ENCODE measurements at places on chromosomes 2 and 18.

DNA sequence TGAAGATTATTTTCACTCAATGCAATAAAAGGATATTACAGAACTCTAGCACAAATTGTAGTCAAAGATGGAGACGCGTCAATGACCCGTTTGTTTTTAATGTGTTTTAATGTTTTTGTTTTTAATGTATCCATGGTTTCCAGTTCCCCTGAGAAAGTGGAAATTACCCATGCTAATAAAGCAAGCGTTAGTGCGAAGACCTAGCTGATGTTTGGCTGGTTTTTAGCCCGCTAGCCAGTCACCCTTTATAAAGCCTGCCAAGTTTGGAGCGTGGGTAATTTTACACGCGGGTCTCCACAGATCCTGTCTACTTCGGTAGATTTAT, 430 bp upstream of the CHMP1B start:
- no peak for DNase-seq

- DNase-seq, result no peak
Measured at GRCh38 chr18:5451150-5451549, 92.6 kb downstream of the EPB41L3 start.

DNA sequence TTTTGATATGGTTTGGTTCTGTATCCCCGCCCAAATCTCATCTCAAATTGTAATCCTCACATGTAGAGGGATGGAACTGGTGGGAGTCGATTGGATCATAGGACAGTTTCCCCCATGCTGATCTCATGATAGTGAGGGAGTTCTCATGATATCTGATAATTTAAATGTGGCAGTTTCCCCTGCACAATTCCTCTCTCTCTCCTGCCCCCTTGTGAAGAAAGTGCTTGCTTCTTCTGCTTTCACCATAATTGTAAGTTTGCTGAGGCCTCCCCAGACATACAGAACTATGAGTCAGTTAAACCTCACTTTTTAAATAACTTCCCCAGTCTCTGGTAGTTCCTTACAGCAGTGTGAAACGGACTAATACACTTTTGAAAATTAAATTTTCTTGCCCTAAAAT, 12.3 kb upstream of the KCNJ3 start:
- no peak for DNase-seq

- DNase-seq, result no peak
Measured at GRCh38 chr2:174330945-174331594, 3.7 kb upstream of the SP9 start.

DNA sequence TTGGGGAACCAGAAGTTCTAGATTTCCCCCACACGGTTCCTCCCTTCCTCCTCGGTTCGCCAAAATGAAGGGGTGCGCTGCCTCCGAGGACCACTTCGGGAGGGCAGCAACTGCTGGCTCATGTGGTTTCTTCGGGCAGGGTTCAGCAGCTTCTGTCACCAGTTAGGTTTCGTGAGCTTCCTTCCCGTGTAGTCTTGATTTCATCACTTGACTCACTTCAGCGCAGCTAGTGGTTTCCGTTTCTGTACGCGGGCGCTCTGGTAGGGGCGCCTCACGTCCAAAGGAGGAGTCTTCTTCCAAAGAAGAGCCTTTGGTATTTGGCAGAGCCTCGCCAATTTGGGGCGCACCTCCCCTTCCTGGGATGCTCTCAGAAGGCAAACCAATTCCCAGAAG, 485 bp upstream of the GALNT3 start:
- peak; percentile 13 for DNase-seq

DNA sequence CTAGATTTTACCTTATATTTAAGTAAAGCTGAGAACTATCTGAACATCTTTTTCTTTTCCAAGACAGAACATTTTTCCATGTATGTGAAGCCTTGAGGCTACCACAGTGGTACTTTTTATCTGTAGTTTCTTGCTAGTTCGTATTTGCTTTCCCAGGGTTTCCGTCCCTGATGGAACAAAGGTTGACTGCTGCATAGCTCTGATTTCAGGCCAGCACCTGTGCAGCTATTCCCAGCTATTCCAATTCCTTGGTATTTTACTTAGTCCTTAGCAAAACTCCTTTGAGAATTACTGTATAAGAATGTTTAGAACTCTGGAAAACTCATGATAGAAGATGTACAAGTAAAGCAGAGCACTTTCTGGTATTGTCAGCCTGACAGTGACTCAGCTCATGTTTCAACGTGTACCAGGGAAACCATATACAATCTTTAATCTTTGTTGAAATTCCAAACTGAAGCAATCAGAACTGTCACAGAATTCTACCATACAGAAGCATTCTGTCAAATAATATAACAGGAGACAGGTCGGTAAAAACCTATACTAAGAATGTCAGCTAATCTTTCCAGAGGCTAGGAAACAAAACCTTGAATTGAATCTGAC, 162.2 kb downstream of the PKP4 start:
- no peak for DNase-seq

DNA sequence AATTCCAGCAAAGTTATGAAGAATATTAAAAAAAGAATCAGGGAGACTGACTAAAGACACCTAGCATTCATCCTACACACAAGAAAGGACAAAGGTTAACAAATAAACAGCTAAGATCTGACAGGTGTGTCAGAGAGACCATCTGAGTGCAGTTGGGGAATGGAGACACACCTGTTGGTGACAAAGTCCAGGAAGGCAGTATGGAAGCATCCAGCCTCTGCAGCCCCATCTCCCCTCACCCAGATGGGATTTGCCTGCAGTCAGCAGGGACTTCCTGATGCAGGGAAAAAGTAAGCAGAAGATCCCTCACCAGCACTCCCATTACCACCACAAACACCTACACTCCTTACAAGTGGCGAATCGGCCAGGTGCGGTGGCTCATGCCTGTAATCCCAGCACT, 37.9 kb downstream of the USP34 start:
- DNase-seq, result no peak

DNA sequence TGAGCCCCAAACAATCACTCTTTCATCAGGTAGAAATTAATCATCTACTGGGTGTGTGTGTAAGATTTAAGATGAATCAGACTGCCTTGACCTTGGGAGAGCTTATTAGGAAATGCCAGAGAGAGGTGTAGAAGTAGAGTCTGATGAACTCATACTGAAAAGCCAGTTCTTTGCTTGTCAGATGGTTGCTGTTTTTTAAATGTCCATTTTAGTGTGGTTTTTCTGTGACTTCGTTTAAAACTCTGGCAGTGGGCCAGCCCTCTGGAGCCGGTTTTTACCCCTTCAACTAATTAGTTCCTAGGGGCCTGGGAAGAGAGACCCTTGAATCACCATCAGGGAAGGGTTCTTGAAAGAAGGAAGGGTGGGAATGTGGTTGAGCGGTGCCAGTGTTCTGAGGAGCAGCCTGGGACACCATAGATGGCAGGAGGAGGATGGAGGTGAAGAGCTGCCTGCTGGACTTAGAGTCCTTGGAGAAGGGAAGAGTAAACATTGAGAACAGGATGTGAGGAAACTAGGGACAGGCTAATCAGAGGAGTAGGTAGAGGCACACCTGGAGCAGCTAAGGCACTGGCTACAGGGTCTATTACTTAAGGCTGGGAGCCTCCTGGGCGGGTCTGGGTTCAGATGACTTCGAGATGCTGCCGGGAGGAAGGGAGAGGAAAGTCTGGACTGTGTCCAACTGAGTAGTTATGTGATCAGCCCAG, 66.1 kb downstream of the LRRFIP1 start:
- DNase-seq, result no peak

GRCh38 chr2:100205174-100205573, 62.8 kb upstream of the AFF3 start:
- no peak for DNase-seq

- no peak for DNase-seq
Measured at GRCh38 chr2:20596193-20596972, 54.5 kb downstream of the HS1BP3 start.

DNA sequence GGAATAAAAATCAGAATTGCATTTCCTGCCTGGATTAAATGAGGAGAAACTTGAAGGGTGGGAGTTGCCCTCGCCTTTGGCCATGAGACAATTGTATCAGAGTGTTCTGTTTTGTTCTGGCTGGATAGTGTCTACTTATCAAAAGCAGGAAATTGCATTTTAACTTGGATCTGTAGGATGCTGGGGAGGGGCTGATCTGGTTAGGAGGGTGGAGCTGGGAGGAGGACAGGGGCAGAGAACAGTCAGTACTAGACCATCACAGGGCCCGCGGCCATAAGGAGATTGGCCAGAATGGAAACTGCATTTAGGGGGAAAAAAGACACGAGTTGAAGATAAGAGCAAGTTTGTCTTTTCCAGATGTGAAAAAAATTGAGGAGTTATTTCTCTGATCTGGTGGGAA, 199.1 kb upstream of the POU3F3 start:
- DNase-seq, result no peak

DNA sequence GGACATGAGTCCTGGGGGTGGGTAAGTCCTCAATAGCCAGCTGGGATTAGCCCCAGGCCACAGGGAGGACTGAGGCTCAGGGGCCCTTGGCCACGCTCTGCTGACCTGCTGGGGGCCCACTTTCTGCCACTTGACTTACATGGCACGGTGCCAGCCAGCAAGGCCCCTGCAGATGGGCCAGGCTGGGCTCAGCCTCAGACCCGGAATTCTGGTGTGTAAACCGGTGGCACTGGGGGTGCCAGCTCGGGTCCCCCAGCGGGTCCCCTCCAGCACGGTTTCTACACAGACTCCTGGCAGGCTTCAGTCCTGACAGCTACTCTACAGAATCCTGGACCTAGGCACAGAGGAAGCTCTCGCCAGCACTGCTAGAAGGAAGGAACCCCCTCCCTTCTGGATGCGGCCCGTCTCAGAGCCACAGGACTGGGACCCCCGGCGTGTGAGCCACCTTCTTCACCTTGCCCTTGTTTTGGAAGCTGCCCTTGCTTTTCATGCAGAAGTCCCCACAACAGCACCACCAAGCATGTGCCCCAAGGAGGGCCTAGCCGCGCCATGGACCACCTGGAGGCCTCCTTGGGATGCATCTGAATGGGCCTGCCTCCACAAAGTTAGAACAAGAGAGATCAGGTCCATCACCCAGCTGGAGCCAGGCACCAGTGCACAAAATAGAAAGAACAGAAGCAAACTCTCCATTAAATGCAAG, 8.0 kb downstream of the HDAC4 start:
- DNase-seq, result no peak

- no peak for DNase-seq
Measured at GRCh38 chr18:27839141-27839540, 337.8 kb downstream of the CDH2 start.

DNA sequence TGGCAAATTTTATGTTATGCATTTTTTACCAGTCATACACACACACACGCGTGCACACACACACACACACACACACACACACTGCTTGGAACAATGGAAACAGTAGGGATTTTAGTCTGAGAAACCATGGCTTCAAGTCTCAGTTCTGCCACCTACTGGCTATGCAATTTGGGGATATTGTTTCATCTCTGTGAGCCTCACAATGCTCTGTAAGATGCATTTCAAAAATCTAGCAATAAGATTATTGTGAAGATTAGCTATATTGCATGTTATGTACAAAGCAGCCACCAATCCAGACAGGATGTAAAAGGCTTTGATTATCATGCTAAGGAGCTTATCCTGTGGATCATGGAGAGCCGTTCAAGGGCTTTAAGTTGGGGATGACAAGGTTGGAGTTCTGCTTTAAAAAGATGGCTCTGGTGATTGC, 401.4 kb downstream of the NBAS start:
- DNase-seq, result no peak

- no peak for DNase-seq
Measured at GRCh38 chr2:23498943-23499342, 114.0 kb downstream of the KLHL29 start.

DNA sequence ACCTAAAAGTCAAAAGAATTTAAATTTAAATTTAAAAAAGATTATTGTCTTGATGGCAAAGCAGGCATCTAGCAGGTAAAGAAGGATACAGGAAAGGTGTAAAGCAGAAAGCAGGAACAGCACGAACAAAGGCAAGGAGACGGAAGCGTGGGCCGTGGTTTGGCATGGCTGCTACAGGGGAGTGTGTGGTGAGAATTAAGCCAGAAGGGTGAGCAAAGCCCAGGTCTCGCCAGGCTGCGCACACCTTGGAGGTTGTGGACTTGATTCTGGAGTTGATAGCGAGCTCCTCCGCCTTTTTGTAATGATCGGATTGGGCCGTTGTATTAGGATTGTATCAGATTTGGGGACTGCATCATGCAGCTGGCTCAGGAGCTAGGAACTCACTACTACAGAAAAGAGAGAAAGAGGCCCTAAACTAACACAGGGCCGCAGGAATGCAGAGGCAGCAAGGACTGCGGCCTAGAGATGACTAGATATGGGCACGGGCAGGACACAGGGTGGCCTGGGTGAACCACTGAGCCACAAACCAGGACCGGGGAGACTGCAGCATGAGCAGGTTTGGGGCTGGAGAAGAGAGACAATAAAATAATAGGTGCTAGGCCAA, 71.4 kb upstream of the TMEM247 start:
- DNase-seq, result no peak

- no peak for DNase-seq
Measured at GRCh38 chr2:46232860-46233259, 64.3 kb upstream of the EPAS1 start.

DNA sequence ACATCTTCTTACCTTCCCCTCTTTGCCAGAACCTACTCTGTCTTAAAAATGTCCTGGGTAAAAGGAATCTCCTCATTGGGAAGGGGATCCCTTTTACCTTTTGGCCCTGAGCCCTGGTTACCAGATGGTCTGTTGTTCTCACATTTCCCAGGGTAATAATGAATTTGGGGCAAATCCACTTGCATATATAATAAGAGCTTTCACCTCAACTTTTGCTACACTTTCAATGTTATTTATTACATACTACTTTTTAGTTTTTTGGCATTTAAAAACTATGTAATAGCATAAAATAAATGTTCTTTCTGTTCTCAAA, 15.0 kb downstream of the CERS6 start:
- DNase-seq, result no peak

GRCh38 chr2:191638079-191638801, 39.7 kb upstream of the NABP1 start:
- DNase-seq, result no peak

- DNase-seq, result no peak
Measured at GRCh38 chr2:215969131-215969841, 44.1 kb downstream of the MREG start.

- DNase-seq, result no peak
Measured at GRCh38 chr2:158179660-158180059, 78.0 kb downstream of the UPP2 start.

- DNase-seq, result peak; percentile 97
Measured at GRCh38 chr2:237673130-237674001, 46.0 kb downstream of the LRRFIP1 start.

DNA sequence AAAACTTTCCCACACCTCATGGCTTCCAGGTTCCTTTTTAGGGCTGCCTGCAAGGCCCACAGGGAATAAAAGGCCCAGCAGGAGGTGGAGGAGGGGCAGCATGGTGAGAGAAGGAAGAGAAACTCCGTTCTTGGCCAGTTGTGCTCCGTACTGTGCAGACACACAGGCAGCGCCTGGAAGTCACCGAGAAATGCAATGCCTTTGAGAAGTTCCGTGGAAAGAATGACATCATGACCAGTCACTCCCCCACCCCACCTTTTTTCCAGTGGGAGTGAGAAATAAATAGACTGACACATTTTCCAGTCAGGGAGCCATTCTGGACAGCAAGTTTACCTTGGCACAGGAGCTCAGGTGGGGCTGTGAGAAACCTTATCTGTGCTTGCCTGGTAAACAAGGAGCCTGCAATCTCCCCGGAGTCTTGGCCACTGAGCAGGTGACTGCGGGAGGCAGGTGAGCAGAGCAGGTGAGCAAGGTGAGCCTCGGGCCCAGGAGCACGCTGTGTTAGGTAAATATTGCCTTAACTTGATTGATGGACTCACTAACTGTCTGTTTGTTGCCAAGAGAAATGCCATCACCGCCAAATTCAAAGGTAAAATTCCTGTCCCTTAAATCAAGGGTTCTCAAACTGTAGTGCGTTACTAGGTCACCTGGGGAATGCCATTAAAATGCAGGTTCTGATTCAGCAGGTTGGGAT, 13.5 kb upstream of the LBH start:
- DNase-seq, result no peak

All from activated CD4-positive, alpha-beta T cell treated with anti-CD3 and anti-CD28 coated beads, Interleukin-2, amount 50 U/mL, for 4 hours (primary cell).